ENCODE measurements at places on chromosomes 12 and 14.

DNA sequence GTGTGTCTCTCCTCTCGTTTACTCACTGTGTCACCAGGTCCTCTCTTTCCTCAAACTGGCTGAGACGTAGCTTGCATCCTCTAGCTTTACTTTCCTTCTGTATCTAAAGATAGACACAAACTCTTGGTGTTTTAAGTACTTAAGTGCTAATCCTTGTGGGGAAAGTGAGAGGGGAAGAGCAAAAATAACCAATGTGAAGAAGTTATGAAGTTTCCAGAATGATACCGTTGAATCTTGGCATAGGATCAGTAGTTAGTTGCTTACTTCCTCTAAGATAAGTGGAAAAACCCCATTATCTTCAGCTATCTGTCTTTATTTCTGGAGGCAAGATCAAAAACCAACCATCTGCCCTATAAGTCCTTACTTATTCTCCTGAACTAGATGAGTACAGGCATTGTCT is 10.6 kb downstream of the FAR2 start:
- no peak for DNase-seq

DNA sequence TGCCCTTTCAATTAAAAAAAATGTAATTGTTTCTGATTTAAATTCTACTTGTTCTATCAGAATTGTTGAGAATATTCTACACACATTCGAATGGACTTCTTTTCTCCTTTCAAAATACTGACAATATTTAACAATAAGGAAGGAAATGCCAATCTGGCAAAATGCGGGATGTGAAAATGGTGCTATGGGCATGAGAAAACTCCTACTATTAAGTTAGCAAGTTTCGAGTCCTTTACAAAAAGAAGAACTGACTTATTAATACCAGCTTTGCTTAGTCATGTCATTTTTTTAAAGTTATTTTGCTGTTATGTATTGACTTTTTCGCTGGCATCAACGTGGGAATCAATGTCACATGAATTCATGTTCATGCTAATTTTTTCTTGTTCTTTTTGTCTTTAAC is 31.7 kb upstream of the ARL1 start:
- DNase-seq = no peak

GRCh38 chr14:61602733-61603077 is 92.6 kb upstream of the HIF1A start:
- no peak for DNase-seq

- peak; percentile 16 for DNase-seq
These were observed 12.3 kb upstream of the KRT74 start for GRCh38 chr12:52585946-52586345.

DNA sequence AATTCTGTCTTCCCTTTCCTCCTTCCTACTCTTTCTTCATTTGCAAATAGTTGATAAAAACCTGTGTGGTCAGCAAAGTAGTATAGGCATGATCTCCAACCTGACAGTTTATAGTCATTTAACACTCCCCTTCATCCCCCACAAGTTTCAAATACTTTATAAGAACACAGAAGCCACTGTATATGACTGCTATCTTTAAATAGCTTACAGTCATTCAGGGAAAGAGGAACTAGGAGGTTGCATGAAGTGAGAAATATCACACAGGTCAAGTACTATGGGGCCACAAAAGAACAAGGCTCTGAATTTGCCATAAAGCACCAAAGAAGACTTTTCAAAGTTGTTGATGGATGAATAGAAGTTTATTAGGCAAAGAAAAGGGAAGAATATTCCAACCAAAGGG is 431.3 kb downstream of the NPAS3 start:
- no peak for DNase-seq

DNA sequence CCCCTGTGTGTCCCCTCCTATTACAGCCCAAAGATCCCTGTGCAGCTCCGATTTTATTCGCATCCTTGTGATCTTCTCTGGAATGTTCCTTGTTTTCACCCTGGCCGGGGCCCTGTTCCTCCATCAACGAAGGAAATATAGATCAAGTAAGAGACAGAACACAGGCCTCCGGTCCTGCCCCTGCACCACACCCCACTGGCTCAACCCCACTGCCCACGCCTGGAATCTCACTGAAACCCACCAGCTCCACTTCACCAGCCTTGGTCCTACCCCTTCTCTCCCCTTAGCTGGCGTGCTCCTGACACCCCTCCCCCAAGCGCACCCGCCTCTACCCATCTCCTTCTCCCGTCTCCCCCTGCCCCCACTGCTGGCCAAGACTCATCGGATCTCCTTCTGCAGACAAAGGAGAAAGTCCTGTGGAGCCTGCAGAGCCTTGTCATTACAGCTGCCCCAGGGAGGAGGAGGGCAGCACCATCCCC is 934 bp upstream of the TAPBPL start:
- DNase-seq = no peak

GRCh38 chr14:87331991-87332390 is 661.0 kb downstream of the GALC start:
- DNase-seq = no peak

DNA sequence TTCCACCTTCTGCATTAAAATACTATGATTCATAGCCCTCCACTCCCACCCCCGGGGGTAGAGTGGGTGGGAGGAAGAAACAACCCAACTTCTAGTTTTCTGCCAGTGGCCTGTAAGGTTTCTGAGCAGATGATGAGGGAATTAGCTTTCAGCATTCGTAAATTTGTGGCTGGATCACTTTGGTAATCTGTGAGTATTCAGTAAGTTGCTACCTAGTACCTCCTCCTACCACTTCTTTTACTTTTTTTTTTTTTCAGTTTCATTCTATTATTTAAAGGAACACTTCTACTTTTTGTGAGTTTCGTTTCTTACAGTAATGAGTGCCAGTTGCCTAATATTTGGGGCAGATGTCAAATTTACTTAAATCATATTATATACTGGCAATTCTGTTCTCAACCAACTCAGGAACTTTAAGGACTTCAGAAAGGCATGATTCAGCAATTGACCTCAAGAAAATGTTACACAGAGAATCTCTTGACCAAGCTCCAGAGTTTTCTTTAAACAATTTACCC is 42.4 kb upstream of the EMP1 start:
- no peak for DNase-seq

DNA sequence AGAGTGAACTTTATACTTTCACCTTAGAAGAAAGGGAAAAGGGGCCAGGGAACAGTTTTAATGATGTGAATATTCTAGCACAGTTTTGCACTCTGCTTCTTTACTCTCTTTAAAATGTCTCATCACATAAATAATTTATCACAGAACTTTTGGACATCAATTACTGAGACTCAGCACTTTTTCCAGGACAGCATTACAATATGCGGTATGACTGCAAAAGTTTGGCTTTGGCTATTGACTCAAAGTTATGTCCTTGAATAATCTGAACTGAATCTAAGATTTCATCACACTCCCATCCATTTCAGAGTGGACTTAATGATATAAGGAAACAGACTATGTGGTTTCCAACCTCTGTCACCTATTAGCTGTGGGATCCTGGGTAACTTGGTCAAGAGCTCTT is 11.7 kb downstream of the CCER1 start:
- no peak for DNase-seq

GRCh38 chr14:25680934-25681333 is 631.0 kb upstream of the STXBP6 start:
- DNase-seq = no peak

- no peak for DNase-seq
These were observed 68.4 kb downstream of the GALNT16 start for GRCh38 chr14:69328317-69328716.

DNA sequence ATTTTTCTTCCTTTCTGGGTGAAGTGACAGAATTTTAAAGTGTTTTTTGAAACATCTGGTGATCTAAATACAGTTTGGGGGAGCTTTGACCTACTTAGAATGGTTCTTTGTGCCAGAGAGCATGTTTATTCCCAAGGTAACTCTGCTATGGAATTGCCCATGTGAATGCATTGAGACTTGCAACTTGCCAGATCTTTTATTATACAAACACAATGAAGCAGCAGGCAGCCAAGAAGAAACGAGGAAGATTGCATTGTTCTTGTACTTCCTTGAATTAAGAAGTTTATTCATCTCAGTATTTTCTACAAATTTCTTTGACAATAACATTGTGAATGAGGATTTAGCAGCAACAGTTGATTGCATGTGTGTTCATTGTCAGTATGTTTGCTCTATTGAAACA is 55.5 kb downstream of the FGD4 start:
- no peak for DNase-seq

GRCh38 chr12:15545334-15545733 is 223.0 kb downstream of the PTPRO start:
- DNase-seq = no peak

GRCh38 chr12:46874642-46875041 is 48.8 kb upstream of the SLC38A4 start:
- DNase-seq = no peak

GRCh38 chr14:75274050-75274898 is 4.4 kb upstream of the FOS start:
- DNase-seq = no peak

DNA sequence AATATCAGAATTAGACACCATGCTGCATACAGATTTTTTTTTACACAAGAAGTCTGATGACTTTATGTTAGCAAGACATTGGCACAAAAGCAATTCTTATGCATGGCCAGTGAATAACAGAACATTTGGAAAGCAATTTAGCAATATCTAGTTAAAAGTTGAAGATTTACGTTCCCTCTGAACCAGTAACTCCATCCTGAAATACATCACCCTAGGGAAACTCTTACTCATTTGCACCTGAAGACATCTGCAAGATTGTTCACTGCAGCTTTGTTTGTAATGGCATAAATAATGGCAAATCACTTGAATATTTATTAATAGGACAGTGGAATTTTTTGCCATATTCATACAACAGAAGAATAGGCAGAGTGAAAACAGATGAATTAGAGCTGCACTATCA is 670.0 kb upstream of the NOVA1 start:
- no peak for DNase-seq

DNA sequence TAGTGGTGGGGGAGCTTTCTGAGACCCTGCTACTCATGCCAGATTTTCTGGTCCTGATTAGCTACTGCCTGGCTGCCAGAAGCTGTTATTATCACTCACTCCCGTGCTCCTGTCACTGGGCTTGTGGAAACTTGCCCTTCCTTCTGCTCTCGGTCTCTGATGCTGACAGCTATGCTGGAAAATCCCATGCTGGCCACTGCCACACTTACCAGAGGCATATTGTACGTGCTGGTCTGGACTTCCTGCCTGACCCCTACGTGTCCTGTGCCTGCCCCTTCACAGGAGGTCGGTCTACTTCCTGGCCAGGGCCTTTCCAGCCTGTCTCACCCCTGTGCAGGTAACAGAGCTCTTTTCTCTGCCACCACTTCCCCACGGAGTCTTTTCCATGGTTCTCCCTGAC is 149.4 kb upstream of the PLEKHG7 start:
- DNase-seq = no peak
